ENCODE measurements at places on chromosomes 3 and 15. TPM values are rescaled to one million over a fixed set of nuclear protein-coding genes. Genes with fewer than 3 reads are reported as not detected.
A peak's percentile ranks its signal among the peaks of the same experiment; 100 is the strongest.

Gene ZFAND6
- total RNA-seq: 67.6 TPM

Gene GRK7
- not detected for total RNA-seq

Gene VEPH1
- total RNA-seq: 0.25 TPM

Gene PDCD7
- total RNA-seq: 15.8 TPM

Gene CAMK2N2
- not detected for total RNA-seq

Gene EFL1
- 17.6 TPM for total RNA-seq

Gene IL5RA
- total RNA-seq: 0.17 TPM

Gene ST8SIA2
- total RNA-seq: 3.0 TPM

Gene ITIH3
- total RNA-seq: not detected

Gene LRRIQ4
- not detected for total RNA-seq

Gene B3GNT5
- total RNA-seq: 2.1 TPM

Gene PAQR9
- 19.1 TPM for total RNA-seq

Gene WDR93
- total RNA-seq: not detected

Gene NBEAL2
- total RNA-seq: 11.4 TPM

Gene CDC25A
- total RNA-seq: 0.77 TPM

Gene KNL1
- total RNA-seq: 0.89 TPM

Gene AGTR1
- total RNA-seq: 2.2 TPM

DNA sequence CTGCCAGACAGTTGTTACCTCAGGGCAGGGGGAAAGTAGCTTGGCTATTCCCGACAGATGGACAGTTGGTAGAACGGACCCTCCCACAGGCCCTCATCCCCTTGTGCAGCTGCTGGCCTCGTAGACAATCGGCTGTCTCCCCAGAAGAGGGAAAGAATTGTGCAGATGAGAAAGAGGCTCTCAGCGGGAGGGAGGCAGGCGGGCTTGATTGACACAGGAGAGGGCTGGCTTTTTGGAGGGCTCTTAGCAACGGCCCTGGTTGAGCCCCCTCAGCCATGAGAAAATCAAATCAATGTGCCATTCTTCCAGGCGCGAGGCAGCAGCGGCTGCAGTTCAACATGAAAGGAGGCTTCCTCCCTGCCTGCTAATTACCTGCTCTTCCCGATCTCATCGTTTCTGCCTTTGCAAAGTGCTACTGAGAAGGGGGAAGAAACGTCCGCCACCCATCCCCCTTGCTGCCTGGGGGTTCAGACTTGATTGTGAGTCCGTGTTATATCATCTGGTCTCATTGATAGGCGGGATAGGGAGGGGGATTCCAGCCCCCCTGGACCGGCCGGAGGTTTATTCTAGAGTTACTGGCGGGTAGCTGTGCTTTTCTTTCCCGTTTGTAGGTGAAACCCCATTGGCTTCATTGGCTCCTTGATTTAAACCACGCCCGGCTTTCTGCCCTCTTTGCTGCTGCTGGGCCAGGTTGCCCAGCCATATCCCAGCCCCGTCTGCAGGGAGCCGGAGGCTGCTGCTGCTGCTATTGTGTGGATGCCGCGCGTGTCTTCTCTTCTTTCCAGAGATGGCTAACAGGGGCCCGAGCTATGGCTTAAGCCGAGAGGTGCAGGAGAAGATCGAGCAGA is at the start of gene TAGLN3:
TAGLN3 (plus strand) TSS at position 287 of the 848 bp plus-strand sequence; CDS start at position 788, 501 bp downstream.
- no peak for DNase-seq

GRCh38 chr3:86481031-86481430 is 509.9 kb downstream of the VGLL3 start:
- no peak for DNase-seq

DNA sequence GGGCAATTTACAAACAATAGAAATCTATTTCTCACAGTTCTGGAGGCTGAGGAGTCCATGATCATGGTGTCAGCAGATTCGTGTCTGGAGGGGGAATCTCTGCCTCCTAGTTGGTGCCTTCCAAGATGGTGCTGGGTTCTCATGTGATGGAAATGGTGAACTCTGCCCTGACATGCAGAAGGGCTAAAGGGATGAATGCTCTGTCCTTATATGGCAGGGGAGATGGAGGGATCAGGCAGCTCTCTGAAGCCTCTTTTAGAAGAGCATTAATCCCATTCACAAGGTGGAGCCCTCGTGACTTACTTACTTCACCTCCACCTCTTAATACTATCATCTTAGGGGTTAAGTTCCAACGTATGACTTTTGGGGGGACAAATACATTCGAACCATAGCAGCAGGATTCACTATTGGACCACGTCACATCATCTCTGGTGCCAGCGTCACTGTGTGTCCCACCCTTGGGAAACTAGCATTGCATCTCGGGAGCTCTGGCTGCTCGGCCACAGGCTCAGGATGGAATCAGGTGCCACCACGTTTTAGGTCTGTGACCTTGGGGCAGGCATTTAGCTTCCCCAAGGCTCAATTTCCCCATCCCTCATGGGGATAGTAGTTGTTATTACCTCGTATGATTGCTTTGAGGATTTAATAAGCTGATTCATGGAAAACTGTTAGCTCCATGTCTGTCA is 53.0 kb downstream of the SV2B start:
- no peak for DNase-seq

- DNase-seq: no peak
Measured at GRCh38 chr3:172918568-172919296, 168.2 kb downstream of the ECT2 start.

DNA sequence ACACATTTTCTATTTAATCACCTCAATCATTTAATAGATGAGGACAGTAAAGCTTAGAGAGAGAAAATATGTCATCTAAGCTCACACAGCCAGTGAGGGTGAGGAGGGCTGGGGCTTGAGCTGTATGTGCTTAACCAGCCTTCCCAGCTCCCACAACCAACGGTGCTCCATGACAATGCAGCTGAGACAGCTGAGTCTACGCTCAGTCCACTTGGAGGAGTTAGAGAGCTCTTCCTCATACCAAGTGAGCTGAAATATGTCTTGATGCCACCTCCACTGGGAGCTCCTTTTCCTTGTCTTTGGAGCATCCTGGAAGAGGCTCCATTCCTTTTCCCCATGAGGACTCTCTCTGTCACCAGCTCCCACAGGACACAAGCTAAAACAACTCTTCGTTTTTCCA is 9.3 kb downstream of the HOMER2 start:
- DNase-seq: no peak

- DNase-seq: no peak
Measured at GRCh38 chr3:179706233-179706632, 53.4 kb downstream of the USP13 start.

DNA sequence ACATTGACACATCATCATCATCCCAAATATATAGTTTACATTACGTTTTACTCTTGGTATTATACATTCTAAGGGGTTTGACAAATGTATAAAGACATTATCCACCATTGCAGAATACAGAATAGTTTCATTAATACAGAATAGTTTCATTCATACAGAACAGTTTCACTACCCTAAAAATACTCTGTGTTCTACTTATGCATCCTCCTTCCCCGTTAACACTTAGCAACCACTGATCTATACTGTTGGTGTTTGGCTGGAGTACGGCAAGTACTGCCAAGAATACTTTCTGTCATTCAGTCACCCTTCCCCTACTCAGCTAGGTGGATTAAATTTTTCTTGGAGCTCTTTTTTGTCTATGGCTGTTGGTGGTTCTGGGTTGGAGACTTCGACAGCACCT is 33.4 kb downstream of the LEKR1 start:
- no peak for DNase-seq

GRCh38 chr3:59813148-59813538 is 763.3 kb upstream of the CFAP20DC start:
- no peak for DNase-seq

GRCh38 chr3:37819591-37819990 is 42.1 kb upstream of the CTDSPL start:
- no peak for DNase-seq

GRCh38 chr15:60419753-60420152 is 22.0 kb upstream of the ANXA2 start:
- no peak for DNase-seq

- DNase-seq: no peak
Measured at GRCh38 chr3:57252404-57252803, 24.9 kb downstream of the APPL1 start.

DNA sequence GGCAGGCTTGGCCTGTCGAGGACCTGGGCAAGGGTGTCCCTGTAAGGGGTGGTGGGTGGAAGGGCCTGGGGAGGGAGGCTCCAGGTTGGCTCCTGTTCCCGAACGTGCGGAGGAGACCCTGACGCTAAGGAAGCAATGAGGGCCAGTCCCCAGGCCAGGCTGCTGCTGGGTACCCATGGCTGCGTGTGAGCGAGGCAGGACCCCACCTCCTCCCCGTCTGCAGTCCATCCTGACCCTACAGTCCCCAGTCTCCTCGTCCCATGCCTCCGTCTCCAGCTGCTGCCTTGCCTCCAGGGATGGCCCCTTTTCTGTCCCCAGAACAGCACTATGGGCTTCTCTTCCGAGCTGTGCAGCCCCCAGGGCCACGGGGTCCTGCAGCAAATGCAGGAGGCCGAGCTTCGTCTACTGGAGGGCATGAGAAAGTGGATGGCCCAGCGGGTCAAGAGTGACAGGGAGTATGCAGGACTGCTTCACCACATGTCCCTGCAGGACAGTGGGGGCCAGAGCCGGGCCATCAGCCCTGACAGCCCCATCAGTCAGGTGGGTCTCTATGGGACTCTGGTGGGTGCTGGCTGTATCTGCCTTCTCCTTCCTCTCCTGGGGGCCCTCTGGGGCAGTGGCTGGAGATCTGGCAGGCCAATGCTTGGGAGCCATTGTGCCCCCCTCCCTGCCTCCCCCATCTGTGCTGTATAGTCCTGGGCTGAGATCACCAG is 571 bp downstream of the FES start:
- no peak for DNase-seq

DNA sequence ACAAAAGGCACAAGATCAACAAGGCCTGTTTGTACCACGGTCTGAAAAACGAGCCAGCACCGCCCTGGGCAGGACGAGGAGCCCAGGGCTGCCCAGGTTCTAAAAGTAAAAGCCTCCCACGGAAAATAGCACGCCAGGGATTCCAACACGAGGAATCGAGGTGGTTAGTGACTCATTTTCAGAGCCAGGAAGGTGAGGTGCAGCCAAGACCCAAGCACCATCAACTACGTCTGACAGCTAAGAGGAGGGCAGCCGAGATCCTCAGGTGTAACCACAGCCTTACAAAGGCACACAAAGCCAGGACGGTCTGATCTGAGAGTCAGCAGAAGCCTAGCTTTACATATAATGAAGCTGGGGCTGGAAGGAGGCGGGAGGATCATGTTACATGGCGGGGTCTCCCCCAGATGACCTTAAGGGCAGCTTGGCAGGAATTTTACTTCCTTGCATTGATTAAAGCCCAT is 52.5 kb downstream of the ATP10A start:
- DNase-seq: no peak

DNA sequence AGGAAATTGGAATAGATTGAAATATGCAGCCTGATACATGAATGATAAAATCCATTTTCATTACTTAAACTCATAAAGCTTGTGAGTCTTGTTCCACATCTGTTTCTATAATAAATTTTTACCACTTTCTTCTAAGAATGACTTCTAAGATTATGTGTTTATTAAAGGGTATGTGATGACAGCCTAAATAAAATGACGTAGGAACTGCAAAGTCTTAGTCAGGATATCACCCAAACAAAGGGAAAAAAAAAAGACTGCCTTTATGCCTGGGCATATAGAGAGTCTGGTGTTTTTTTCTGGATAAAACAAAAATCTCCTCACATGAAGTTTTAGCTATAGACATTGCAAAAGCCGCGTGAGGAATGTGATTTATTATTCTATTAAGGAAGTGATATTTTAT is 844.0 kb downstream of the DIPK2A start:
- no peak for DNase-seq

- DNase-seq: no peak
Measured at GRCh38 chr15:57272771-57273357, 103.4 kb upstream of the CGNL1 start.

- no peak for DNase-seq
Measured at GRCh38 chr15:101372149-101372577, 77.1 kb upstream of the SNRPA1 start.

DNA sequence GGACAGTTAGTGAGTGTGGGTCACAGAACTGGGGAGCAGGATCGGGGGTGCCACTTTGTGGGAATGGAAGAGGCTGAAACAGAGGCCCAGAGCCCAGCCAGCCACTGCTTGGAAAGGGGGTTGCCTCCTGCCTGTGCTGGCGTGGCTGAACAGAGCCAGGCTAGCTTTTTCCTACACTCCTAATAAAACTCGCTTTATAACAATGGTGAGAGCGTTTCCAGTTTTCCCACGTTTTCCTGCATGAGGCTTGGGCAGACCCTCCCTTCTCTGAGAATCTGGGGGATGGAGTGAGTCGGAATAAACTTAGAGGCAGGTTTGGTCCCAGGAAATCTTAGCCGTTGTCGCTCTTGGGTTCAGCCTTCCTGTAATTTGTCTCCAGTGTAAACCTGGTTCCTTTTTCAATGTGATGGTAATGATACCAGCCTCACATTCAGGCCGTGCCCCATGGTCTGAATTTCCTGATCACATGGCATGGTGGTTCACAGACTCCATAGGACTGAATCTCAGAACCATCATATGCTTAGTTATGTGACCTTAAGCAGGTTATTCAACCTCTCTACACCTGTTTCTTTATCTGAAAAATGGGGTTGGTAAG is 6.5 kb upstream of the FGD5 start:
- no peak for DNase-seq

DNA sequence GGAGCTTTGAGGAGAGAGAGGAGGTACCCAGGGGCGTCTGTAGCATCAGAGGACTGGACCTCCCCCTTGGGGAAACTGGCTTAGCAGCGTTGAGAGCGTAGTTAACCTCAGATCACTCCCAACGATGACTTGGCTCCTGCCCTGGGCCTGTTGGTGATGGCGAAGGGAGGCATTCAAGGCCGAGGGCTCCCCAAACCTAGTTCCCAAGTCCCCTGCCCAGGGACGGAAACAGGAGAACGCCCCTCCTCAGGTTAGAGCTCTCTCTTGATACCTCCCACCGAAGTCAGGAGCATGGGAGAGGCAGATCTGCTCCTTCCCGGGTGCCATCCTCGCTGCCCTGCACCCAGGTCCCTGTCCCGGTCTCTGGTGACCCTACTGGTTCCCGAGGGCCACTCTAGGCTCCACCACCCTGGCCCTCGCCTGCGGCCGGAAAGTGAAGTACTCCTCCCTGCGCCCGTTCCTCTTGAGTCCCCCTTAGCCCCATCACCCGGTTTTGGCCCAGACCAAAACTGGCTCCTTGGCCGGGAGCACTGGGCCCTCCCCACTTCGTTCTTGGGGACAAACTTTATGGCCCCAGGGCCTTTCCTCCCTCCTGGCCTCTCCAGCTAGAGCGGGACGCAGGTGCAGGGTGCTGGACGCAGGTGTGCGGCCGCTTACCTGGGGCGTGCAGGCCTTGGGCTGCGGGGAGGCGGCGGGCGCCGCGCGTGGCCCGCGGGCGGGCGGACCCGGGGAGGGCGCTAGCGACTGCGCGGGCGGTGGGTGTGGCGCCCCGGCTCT is 2.6 kb upstream of the SKOR1 start:
- no peak for DNase-seq

DNA sequence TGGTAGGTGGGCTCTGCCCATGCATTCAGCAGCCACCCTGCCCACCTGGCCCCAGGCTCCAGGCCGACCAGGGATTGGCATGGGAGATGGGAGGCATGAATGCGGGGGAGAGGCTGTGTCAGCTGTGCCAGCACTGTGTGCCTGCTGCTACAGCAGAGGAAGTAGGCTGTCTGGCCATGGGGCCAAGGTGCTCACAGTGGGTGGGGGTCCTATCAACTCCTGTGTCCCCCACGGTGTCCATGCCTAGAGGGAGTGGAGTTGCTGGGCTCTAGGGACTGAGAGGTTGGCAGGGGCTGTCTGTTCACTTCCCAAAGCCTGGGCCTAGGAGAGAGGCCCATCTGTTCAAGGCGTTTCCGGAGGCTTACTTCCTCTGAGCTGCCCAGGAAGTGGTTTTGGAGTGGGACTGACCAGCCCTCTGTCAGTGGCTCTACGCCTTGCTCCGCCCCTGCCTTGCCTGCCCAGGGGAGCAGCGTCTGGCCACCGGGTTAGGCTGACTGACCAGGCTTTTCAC is 5.8 kb downstream of the PRKCD start:
- DNase-seq: peak; percentile 79

- no peak for DNase-seq
Measured at GRCh38 chr3:120566243-120566975, 29.7 kb upstream of the NDUFB4 start.

Measured in left ventricle myocardium superior (tissue), 1 donor.